Fibroblast of skin of left quadriceps (primary cell): ENCODE measurements at places on chromosomes 4 and X.

GRCh38 chr4:140106289-140106844 lies 47.6 kb downstream of the MAML3 start:
- no peak for DNase-seq

DNA sequence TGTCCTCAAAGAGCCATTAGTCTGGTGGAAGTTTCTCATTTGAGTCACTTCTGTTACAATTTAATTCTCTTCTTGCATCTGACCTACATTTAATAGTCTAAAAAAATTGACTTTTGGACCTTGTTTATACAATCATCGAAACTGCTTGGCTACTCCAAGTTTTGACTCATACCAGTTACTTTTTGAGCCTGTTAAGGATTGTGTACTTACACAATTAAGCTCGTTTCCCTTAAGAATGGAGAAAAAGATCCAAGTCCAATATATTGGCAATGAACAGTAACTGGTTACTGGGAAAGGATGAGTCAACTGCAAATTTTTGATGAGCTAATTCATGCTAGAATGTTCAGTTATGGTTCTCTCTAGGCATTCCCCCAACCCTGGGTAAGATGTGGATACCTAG lies 58.2 kb downstream of the DCX start:
- no peak for DNase-seq

- DNase-seq, result no peak
These were observed 3.3 kb upstream of the RAB33B start for GRCh38 chr4:139450586-139450985.

DNA sequence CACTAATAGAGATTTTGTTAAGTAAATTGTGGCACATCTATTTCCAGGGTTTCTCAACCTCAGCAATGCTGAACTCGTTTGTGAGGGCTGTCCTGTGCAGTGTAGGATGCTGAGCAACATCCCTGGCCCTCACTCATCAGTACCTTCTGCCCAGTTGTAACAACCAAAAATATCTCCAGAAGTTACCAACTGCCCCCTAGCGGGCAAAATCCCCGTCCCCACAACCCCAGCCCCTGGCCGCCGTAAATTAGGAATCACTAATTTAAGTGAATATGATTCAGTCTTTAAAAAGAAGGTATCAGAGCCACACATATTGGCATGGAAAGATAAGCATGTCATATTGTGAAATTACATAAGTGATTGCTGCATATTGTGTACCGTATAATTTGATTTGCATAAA lies 123.4 kb downstream of the ASB9 start:
- no peak for DNase-seq

DNA sequence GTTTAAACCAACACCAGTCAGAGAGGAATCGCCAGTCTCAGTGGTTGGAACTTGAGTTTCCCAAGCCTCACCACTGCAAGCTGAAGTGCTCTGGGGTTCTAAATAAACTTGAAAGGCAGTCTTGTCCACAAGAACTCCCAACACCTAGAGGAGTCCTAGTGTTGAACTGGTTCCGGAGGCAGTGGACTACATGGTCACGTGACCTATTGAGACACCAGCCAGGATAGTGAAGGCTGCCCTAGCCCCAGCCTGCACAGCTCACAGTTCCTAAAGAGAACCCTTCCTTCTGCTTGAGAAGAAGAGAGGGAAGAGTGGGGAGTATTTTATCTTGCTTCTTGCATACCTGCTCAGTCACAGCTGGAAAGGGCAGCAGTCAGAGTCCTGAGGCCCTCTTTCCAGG lies 1012.7 kb upstream of the ADGRL3 start:
- DNase-seq, result no peak

DNA sequence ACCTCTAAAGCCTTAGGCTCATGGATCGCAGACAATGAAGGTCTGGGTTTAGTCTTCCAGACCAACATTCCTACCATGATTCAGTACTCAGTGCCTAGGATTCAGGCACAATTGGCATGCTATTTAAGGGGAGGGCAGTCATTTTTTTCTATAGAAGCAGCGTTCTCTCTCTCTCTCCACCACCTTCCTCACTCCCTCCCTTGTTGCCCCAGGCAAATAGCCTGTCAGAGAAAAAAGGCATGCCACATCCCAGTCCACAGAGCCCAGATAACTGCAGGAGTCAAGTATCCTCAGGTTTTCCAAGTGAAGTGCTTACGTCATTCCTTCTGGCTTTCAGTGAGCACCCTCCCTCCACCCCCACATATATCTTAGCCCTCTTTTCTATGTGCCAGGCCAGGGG lies 533.0 kb downstream of the BCOR start:
- DNase-seq, result no peak

GRCh38 chr4:81314196-81314896 lies 99.3 kb upstream of the PRKG2 start:
- DNase-seq, result peak; percentile 37

DNA sequence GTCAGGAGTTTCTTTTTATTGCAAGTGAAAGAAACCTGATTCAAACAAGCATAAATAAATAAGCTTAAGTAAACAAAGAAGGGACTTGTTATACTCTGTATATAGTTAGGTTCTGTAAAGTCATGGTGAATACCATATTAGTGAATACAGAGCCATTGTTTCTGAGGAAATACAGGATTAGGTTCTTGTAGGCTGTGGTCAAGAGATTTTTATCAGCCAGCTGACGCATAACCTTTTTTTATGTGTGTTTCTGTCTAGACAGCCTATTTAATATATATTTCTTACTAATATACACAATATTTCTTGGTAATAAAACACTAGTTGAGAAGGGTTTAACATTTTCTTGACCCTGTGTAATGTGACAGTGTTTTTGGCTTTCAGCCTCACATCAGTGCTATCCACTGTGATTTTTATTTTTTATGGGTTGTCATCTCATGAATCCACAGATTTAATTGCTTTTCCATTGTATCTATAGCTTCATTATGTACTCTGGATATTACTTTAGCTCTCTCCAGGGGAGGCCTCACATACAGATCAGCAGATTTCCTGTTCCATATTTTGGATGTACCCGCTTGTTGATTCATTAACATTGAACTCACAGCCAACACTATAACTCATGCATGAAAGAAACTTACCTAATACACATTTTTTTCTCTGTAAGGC lies 8.0 kb downstream of the HERC3 start:
- DNase-seq, result peak; percentile 65

DNA sequence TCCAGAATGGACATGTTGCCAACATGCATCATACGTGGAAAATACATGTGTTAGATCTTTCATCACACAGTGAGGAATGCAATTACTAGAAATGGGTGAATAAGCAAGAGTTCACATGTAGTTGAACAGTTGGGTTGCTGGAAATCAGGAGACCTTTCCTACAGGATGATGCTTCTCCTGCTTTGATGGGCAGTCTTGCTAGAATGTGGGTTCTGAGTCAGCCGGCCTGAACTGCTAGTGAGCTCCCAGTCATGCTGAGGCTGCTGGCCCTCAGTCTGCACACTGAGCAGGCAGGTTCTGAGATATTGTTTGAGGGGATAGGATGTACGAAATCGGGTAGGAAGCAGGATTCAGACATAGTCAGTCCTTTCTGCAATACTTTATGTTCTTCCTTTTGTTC lies 20.2 kb downstream of the MSL3 start:
- no peak for DNase-seq

GRCh38 chrX:78329486-78329885 lies 2.1 kb upstream of the CYSLTR1 start:
- no peak for DNase-seq

- DNase-seq, result no peak
These were observed 81.1 kb downstream of the FAAH2 start for GRCh38 chrX:57367649-57368048.

DNA sequence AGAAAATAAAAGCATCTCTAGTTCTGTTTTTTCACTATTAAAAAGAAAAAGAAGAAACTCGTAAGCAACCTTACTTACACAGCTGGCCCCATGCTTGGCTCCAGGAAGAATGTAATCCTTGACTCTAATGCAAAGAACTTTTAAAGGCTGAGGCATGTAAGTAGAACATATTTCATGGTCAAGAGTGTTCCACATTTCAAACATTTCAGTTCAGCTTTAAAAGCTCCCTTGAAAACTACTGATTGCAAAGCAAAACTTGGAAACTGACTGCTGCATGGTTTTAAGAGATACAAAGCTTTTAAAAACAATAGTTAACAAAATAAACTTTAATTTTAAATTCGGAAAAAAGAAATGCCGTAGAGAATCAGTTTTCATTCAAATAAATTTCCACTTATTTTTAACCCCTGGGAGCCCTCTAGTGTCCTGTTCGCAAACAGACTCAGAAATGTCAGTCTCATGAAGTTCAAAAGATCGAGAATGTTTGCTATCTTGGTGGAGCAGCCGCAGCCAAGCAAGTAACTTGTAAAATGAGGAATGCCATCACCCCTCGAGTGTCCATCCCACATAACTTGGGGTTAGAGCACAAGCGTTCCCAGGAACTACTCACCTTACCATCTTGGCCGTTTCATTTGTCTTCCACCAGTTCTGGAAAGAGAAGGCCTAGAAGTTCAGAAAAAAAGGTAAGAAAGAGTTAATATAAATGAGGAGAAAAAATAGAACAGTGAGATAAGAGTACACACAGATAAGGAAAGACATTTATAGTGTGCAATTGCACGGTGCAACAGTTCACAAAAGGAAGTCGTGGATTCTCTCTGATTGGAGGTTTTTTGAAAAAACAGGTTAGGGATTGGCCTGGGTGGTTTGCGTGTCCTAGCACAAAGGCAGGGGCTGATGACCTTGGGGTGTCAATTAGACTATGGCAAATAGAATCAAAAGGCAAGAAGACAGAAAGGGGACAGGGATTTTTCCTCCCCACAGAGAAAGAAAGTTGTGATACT lies at the start of gene GASK1B:
GASK1B (minus strand) TSS at position 765 of the 998 bp plus-strand sequence. CDS start 1,650 bp downstream, outside the sequence.
- DNase-seq, result peak; percentile 37

GRCh38 chr4:159090255-159090654 lies 12.6 kb upstream of the RAPGEF2 start:
- DNase-seq, result no peak

GRCh38 chr4:156710365-156711192 lies 261.0 kb downstream of the PDGFC start:
- peak; percentile 70 for DNase-seq

- no peak for DNase-seq
These were observed 2.7 kb upstream of the FGF5 start for GRCh38 chr4:80263541-80264351.
